GM12891 (cell line): ENCODE measurements at places on chromosomes 1 and 21.

DNA sequence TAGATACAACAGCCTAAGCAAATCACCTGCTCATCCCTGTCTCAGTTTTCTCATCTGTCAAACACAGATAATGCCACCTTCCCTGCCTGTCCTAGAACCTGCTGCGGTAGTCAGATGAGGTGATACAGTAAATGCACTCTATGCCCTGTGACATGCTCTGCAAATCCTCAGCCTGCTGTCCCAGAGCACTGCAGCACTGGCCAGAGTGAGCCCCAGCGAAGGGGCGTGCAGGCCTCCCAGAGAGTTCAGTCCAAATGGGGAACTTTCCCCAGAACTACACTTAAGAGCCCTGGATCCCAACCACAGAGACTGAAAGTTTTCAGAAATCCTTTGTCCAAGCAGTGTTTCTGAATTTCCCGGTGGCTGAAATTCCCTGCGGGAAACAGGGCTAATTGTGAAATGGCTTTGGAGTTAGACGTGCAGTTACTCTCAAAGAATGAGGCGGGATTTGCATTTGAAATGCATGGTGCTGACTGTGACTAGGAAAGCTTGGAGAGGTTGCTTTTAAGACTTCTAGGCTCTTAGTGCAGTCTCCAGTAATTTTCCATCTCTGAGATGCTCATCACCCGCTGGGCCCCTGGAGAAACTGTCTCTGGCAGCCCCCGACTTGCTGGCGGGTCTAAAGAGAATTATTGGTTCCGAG, 206.5 kb upstream of the AJAP1 start:
- no peak for DNase-seq

GRCh38 chr1:1984560-1985070, 19.0 kb downstream of the CFAP74 start:
- DNase-seq: no peak

DNA sequence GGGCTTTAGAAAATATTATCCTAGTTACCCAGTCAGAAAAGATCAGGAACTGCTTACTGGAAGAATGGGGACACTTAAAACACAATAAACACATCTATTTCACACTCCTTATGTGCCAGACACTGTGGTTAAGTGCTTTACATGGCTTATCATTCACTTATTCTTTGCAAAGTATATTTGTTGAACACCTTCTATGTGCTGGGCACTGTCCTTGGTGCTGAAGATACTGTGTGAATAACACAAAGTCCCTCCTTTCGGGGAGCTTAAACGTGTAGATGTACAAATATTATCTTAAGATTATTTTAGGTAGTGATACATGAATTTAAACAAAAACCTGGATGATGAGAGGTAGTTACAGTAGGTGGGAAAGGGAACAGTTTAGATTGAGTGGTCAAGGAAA, 169.3 kb downstream of the ST6GALNAC5 start:
- no peak for DNase-seq

DNA sequence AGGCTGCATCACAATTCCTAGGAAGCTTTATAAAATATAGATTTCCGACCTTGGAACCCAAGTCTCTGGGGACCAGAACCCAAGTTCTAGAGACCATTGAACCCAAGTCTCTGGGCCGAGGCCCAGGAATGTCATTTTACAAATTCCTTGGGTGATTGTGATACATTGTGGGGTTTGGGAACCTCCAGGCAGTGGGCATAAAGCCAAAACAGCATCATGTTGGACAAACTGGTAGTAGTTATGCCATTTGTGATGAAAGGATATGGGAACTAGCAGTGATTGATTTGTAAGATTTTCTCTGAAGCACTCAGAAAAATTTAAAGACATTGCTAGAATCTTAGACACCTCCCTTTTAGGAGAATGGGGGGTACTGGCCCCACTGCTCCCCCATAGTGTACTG, 160.2 kb downstream of the HIVEP3 start:
- DNase-seq: no peak

- DNase-seq: no peak
These were observed 1.7 kb downstream of the HES4 start for GRCh38 chr1:997993-998744.

- no peak for DNase-seq
These were observed 185.1 kb downstream of the FCRL5 start for GRCh38 chr1:157367091-157367739.

DNA sequence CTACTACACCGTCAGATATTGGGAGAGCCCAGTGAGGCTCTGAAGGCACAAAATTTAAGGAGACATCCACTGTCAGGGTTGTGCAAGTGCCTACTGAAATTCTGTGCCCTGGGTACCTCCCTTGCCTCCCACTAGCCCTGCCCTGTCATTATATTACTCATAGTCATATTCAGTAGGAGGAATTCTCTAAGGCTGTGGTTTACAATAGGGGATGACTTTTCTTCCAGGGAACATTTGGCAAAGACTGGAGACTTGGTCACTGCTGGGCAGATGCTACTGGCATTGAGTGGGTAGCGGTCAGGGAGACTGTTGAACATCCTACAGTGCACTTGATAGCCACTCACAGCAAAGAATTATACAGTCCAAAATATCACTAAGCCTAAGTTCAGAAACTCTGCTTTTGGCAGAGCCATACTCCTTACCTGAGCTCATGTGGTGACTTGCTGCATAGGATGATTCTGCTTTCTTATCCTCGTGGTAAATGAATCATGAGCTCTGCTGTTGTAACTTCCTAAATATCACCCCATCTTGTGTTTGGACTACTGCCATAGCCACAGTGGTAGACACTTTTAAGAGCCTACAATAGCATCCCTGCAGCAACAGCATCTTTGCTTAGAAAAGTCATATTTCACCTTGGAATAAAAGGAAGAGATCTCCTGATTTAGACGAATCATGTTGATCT, 563.4 kb upstream of the PLXNA2 start:
- no peak for DNase-seq

GRCh38 chr1:75130865-75131564, 3.2 kb upstream of the LHX8 start:
- DNase-seq: no peak

GRCh38 chr1:25469177-25469576, 38.5 kb downstream of the MACO1 start:
- no peak for DNase-seq

- DNase-seq: peak; percentile 27
These were observed 553 bp downstream of the TTC3 start for GRCh38 chr21:37073417-37074196.

GRCh38 chr1:201395936-201396335, 3.2 kb downstream of the LAD1 start:
- DNase-seq: no peak

DNA sequence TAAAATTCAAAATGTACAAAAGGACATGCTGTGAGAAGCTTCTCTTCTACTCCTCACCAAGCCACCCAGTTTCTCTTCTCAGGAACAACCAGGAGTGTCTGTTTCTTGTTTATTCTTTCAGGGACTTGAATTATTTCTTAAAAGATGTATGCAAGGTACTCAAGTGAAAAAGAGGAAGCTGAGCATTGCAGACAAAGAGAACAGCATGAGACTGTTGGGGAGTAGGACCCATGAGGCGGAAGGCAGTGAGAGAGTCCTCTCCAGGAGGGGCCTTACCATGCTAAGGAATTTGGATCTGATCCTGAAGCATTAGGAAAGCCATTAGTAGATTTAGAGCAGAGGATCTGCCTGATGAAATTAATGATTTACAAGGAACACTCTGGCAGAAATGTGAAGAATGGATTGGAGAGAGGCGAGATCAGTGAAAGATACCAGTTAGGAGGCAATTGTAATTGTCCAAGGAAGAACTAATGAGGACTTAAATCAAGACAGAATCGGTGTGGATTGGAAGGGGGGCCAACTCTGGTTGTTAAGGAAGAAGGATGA, 14.7 kb upstream of the SSX2IP start:
- DNase-seq: no peak
